Epithelial cell of esophagus (primary cell): ENCODE measurements at places on chromosomes 7 and 10.

DNA sequence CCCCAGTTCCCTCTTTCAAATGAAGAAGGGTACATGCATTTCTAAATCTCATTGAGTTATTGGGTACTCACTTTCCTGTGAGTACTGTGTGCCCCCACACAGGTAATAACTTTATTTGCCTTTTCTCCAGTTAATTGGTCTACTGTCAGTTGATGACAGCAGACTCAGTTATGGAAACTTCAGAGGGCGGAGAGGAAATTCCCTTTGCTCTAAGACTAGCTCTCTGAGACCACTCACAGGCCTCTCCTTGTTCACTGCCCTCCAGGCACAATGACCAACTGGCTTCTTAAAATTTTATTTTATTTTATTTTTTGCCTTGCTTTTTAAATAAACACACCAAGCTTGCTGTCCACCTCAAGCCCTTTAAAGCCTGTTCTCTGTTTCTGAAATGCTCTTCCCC is 235.8 kb upstream of the AOAH start:
- DNase-seq: no peak

DNA sequence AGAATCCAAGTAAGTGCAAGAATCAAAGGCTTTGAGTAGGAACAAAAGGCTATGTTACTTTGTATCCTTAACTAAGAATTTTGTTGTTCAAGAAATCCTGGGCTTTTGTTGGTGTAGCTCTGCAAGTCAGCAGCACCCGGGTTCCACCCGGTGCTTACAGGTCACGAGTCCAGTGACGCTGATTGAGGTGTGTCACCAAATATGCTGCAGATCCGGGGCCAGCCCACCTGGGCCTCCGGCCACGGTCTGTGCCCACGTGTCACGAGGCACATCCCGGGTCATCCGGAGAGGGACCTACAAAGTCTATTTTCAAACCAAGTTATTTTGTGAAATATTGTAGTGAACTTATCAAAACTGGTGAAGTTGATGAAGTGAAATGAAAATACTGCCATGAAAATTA is 103.1 kb downstream of the MGMT start:
- DNase-seq: no peak

DNA sequence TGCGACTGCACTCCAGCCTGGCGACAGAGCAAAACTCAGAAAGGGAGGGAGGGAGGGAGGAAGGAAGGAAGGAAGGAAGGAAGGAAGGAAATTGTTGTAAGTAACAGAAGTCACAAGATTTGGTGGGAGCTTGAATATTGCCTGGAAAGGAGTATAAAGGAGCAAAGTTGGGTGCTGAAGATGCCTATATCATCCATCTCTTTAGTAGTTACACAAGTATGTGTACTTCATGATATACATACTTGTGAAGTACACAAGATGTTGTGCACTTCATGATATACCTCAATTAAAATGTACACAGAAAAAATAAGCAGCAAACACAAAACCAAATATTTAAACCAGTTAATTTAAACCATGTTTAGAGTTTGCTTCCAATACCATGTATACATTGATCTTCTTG is 1223.8 kb downstream of the SORCS3 start:
- DNase-seq: no peak

DNA sequence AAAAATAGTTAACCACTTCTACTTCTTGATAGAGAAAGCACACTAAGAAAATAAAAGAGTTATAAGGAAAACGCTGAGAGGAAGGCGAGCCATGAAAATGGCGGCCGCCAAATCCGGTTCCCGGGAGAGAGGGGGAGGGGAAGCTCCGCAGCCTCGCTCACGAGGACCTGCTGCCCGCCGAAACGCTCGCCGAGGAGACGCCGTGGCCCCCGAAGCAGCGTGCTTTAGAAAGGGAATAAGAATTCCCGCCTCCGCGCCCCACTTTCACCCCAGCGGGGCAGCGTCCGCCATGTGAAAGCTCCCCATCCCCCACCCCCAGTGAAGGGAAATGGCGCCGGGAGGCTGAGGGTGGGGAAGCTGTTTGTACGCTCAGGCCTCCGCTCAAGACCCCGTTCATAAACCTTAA is 505 bp downstream of the HNRNPA2B1 start:
- DNase-seq: peak; percentile 52

GRCh38 chr7:98280296-98280695 is 1.2 kb upstream of the BRI3 start:
- DNase-seq: no peak

GRCh38 chr7:121083138-121083789 is 94.8 kb downstream of the CPED1 start:
- DNase-seq: peak; percentile 76

- no peak for DNase-seq
These were observed 30.5 kb downstream of the OGDH start for GRCh38 chr7:44636926-44637325.

GRCh38 chr10:29736366-29737073 is 101.7 kb upstream of the SVIL start:
- peak; percentile 51 for DNase-seq

DNA sequence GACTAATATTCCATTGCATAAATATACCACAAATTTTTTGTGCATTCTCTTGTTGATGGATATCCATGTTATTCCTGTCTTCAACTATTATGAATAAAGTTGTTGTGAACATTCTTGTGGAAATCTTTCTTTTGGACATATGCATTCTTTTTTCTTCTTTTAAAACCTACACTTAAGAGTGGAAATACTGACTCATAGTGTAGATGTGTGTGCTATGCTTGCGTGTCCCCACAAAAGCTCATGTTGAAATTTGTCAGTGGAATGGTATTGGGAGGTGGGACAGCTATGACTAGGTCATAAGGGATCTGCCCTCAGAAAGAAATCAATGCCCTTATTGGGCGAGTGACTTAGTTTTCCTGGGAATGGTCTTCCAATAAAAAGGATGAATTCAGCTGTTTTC is 203.6 kb upstream of the PRSS58 start:
- peak; percentile 74 for DNase-seq

DNA sequence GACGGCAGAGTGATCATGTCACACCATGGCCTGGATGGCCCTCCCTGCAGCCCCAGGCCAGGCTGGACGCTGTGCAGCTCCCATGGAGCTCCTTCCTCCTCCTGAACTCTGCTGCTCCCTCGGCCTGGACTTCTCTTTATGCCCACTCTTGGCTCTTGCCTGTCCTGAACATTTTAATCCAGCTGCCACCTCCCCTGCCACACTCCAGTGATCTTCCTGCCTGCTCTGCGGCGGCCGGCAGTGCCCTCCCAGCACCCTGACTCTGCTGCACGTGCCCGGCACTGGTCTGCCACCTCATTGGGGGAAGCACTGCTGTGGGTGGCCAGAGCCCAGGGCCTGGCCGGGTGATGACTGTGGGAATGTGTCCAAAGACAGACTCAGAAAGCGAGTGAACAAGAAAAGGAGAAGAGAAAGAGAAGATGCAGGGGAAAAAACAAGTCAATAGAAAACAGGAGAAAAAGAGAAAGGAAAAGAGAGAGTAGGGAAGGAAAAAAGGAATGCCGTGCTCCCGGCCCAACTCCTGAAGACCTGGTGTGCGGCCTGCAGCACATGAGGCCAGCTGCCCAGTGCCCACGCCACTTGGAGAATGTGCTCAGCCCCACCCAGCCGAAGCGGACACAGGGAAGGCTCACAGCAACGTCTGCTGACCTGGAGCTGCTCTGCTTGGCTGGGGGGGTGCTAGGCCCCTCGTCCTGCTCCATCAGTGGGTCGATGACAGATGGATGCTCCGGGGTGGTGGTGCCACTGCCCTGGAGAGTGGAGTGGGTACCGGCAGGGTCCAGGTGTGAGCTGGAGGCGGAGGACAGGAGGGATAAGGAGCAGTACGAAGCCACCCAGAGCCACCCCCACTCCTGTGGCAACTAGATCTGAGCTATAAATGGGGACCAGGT is 115.9 kb downstream of the DLG5 start:
- DNase-seq: no peak

DNA sequence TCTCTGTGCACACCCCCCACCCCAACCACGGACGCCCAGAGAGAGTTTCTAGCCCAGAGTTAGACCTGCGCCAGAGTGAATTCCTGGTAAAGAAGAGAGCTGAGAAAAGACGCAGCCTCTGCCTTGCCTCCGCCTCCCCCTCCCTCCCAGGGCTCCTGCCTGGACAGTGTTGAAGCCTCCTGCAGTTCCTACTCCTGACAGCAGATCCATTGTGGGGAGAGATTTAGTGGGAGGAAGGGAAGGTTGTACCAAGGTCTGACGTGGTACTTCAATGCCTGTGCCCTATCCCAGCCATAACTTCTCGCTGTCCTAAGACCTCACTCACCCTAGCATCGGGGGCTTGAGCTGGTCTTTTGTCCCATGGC is 952 bp downstream of the SRRM3 start:
- no peak for DNase-seq

GRCh38 chr10:132714096-132714985 is 71.6 kb downstream of the NKX6-2 start:
- no peak for DNase-seq
